ENCODE measurements at places on chromosomes 4 and X.

DNA sequence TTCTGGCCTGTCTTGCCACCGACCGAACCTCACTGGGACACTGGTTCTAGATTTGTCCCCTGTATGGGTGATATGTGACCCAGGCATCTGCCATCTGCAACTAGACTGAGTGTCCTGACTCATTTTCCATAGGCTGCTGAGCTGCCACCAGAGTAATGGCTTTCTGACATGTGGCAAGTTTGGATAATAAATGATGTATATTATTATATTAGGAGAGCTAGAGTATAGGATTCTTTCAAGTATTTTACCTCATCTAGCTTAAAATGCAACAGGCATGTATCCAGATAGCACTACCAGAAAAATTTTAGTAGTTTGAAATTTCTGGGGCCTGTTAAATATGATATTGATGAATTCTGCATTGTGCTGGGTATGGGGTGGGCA lies 15.8 kb upstream of the PGRMC2 start:
- no peak for DNase-seq

GRCh38 chr4:106766519-106766918 lies 269.6 kb downstream of the DKK2 start:
- no peak for DNase-seq

GRCh38 chr4:139863531-139863930 lies 197.9 kb downstream of the MGST2 start:
- no peak for DNase-seq

GRCh38 chrX:77967631-77968030 lies 1.8 kb downstream of the PGAM4 start:
- DNase-seq, result no peak

DNA sequence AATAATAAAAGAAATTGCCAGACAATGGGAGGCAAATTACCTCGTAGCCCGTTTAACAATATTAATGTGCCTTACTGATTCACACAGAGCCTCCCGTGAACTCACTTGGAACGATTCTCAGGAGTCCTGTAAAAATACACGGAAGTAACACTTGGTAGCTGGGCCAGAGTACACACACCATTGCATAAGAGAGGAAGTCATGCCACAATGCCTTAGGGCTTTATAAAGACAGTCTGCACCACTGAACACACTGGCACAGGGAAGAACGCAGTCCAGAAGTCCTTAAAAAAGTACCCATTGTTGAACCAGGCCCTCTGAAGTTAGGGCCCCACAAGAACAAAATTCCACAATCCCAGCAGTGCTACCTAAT lies 15.1 kb downstream of the SLC2A9 start:
- peak; percentile 46 for DNase-seq

DNA sequence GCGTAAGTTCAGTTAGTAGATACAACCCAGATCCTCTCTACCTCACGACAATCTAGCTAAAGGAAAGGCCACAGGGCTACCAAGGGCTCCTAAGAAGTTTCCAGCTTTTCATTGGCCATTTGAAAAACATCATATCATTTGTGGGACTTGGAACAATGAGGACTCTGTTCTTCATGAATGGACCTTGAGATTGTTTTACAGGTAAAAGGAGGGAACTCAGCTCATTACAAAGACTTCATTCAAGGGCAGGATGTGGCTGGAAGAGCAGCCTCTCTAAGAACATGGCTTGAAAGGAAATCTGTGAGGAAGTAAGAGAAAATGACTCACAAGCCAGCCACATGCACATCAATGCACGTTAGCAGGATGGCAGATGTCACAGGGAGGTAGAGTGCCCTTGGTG lies 105.9 kb upstream of the SLC7A11 start:
- no peak for DNase-seq

DNA sequence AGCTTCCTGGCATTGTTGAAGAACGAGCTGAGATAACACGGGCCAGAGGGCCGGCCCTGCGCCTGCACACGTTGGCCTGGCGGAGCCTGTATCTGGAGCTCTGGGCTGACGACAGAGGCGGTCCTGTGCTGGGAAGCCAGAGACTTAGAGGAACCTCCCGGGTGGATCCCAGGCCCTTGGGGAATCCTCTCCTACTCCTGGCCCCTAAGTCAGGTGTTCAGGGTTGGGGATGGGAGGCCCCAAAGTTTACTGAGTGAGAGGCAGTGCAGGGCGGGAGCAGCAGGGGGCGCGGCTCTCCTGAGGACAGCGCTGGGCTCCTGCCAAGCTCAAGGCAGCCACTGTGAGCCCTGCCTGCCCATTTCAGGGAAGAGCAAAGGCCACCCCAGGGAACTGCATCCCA lies 2.5 kb upstream of the HTRA3 start:
- DNase-seq, result no peak

GRCh38 chr4:79241846-79242245 lies 84.0 kb downstream of the NAA11 start:
- DNase-seq, result no peak

DNA sequence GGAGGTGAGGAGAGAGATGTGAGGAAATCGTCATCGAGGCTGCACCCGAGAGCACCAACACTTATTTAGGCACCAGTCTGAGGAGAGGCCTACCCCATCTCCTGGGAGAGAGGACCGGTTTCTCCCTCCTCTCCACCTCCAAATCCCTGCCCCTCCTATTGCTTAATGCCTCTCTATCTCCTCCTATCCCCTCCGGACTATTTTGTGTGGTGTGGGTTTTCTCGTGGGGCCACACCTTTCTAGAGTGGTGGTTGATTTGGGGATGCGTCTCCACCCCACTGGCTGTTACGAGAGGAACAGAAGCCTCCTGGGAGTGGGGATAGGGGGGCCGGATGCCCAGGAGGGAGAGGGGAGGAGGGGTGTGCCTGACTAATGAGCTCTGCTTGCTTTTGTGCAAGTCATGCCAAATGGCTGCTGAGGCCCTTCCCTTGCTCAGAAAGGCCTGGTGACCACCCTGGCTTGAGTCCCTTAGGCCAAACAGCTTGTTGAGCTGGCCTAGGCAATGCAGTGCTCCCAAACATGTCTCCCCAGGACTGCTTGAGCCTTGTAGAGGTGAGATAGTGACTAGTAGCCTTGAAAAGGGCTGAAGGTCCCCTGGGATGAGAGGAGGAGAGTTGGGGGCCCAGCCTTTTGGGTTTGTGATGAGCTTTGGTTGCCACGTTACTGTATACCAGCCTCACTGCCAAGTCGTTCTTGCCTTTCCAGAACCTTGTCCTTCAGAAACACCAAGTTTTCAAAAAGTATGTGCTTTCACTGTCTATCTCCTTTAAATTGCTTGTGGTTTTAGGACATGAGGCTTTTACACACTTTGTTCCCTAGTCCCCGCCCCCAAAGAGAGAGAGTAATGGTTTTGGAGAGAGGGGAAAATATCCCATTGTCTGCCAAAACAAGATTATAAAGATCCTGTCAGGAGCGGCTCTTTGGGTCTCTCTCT lies 1.2 kb downstream of the MSN start:
- DNase-seq, result peak; percentile 56

DNA sequence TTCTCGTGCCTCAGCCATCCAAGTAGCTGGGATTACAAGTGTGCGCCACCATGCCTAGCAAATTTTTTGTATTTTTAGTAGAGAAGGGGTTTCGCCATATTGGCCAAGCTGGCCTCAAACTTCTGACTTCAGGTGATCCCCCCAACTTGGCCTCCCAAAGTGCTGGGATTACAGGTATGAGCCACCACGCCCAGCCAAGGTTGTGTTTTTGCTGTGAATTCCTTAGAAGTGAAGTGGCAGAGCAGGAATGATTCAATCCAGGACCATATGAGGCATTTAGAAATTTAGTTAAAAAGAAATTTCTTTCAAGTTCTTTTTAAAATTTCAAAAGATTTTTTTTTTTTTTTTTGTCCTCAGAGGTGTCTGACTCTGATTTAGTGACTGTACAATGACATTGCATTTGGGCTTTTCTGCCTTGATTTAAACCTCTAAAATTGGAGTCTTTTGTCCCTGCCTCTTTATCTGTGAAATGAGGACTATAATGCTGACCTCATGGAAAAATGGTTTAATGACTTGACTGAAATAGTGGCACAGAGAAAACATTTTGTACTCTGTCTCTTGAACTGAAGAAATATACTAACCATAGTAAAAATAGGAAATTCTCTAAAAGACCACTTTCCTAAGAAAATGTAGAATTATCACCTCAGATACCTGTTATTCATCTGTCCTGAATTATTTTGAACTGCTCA lies 59.9 kb downstream of the CXCL13 start:
- no peak for DNase-seq

GRCh38 chrX:18828832-18829404 lies 121.5 kb downstream of the PPEF1 start:
- no peak for DNase-seq

DNA sequence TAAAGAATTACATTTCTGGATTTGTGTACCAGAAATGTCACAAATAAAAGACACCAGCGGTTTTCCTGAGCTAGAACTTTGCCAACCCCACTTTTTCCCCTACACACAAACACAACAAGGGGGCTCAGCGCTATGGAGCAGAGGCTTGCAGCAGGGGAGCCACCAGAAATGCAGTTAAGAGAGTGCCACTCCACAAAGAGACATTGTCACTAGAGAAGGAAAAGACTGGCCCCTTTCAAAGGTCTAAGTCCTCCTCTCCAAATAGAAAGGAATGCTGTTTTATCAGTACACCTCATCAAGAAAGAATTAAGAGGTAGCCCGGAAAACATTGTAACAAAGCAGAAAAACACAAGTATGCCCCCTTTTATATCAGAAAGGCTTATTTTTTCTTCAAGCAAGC lies 419.5 kb downstream of the HNRNPD start:
- no peak for DNase-seq

DNA sequence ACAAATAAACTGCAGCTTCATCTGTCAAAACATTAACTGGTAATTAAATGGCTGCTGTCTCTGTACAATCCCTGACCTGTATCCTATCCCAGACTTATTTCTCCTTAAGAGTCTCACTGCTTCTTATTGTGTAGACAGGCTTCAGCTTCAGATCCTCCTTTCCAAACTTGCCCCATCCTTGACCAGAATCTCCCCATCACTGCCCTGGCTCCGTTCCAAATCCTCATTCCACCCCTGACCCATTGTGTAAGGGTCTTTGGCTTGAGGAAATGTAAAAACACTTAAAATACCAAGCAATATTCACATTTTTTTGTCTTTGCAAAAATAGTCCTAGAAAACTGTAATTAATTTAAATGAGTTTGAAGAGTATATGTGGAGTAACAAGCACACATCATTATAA lies 152.6 kb upstream of the VEGFC start:
- DNase-seq, result no peak

DNA sequence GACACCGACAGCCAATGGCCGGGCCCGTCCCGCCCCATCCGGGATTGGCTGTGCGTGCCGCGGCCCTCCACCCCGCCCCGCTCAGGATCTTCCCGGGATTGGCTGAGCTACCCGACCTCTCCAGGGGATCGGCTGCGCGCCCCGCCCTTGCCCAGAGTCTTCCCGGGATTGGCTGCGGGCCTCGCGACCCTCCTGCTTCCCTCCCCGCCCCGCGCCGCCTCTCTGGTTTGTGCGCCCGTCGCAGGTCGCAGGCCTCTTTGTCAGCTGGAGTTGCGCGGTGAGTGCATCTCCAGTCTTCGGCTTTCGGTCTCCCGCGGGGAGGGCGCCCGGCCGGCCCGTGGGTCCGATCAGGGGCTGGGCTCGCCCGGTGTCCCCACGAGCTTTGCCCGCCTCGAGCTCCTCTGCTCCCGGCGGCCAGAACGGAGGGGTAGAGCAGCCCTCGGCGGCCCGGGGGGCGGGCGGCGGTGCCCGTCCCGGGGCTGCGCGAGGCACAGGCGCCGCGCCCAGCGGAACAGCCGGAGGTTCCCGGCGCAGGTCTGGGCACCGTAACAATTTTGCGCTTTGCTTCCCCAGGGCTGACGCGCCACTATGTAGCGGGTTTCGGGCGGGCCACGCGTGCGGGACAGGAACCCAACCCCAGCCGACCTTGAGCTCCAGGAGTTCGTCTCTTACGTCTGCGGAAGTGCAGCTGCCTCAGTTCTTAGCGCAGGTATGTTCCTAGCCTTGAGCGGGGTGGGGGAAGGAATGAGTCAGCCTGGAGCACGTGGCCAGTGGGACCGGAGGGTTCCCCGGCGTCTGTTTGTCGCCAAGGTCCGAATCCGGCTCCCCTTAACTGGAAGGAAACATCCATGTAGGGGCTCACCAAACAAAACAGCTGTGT lies 38.7 kb downstream of the ERVMER34-1 start:
- DNase-seq, result peak; percentile 99

Measured in right forelimb (tissue), 1 donor.